ENCODE measurements at places on chromosomes 11 and 22.
A peak's percentile ranks its signal among the peaks of the same experiment; 100 is the strongest.

GRCh38 chr11:117382746-117383145, 55.1 kb downstream of the CEP164 start:
- DNase-seq = no peak

- DNase-seq = no peak
Observed at GRCh38 chr11:56783448-56784041, 35.0 kb upstream of the OR9G4 start.

DNA sequence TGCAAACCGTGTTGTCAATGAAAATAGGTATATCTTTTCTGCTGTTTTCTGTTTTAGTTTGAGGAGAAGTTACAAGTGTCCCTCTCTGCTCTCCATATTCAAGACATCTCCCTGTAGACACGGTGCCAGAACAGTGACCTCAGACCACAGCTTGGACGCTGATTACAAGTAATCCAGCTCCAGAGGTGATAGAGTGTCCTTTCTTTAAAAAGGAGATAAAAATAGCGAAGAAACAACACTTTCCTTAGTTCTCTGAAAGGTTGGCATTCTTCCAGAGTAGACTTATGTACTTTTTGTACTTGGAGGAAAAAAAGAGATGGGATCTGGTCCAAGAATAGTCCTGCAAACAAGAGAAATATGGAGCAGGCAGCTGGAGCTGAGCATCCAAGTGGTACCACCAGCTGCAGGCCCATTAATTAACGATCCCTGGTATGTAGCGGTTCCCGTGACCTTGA, 43.0 kb upstream of the WT1 start:
- no peak for DNase-seq

- DNase-seq = peak; percentile 4
Observed at GRCh38 chr11:108199446-108200321, 22.8 kb downstream of the NPAT start.

DNA sequence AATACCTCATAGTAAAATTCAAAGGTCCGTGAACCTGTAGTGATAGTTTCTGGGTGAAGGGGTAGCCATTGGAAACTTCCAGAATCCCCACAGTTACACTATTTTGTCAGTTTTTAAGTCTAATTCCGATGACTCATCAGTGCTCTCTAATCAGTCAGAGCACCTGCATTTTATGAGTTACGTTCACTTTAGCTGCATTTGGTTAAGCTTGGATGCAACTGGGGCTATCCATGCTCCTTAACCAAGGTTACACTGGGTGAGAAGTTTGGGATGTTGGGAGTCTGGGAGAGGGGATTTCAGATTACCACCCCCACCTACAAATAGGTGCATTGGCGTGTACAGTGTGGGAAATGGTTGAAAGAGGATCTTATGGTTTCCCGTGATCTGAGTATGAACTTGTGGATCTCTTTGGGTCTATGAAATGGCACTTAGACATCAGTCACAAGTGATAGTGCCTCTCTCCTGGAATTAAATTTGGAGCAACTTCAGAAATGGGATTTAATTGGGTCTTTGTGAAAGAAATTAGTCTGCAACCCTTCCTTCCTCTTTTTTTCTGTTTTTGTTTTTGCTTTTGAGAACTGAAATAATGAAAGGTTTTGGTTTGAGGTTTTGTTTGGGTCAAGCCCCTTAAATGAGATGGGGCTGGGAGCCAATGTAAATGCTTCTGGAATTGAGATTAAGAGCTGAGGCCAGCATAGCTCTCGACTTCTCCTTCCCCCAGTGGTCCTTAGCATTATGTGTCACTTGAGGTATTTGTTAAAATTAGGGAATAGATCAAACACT, 31.5 kb downstream of the EHF start:
- no peak for DNase-seq

DNA sequence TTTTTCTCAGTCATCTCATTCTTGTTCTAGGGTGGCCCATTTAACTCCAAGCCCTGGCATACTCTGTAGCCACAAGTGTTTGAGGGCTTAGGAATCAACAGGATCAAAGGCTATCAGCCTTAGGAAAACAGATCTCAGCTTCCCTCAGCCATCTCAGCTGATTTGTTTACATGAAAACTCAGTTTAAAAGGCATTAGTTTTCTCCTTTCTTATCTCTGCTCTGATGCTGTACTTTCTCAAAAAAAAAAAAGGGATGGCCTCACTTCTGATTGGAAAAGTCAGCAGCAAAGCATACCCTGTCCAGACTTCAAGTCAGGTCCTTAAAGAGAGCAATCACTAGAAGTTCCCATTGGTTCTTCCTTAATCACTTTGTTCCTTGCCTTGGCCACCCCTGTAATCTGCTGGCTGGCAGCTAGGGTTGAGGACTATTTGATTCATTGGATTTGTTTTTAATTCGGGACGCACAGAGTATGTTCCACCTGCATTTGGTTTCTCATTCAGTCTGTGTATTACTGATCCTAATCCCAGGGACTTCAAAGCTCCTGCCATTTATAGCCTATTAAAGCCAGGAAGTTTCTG, 102.8 kb downstream of the EXT2 start:
- DNase-seq = no peak

DNA sequence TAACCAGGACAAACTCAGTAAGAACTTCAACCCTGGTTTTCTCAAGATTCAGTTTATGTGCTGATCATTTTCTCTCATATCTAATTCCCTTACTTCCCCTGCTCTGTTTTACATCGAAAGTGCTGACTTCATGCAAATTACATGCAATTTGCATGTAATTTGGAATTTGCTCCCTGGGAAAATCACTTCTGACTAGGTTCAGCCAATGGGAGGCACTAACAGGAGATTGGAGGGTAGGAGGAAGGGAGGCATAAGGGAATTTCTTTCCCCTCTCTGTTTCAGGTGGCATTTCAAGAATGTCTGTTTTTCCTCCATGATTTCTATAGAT, 363.3 kb upstream of the CCDC90B start:
- DNase-seq = no peak

DNA sequence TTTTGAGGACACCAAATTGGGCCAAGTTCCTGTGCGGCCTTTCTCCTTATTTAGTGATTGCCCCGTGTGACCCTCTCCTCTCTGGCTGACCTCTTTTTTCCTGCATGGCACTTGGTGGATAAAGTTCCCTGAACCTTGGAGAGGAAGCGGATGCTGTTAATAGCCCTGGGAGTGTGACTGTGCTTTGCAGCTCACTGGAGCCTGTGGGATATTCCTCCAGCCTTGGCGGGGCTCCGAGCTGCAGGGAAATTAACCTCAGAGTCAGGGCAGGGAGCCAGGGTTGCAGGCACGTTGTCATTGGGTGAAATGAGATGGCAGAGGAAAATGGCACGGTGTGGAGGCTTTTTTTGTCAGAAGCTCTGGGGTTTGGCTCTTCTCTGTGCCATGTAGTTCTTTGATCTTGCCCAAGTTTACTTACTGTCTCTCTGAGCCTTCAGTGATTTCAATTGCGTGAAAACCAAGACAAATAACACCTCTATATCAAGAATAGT, 965 bp downstream of the OR9Q1 start:
- DNase-seq = no peak

DNA sequence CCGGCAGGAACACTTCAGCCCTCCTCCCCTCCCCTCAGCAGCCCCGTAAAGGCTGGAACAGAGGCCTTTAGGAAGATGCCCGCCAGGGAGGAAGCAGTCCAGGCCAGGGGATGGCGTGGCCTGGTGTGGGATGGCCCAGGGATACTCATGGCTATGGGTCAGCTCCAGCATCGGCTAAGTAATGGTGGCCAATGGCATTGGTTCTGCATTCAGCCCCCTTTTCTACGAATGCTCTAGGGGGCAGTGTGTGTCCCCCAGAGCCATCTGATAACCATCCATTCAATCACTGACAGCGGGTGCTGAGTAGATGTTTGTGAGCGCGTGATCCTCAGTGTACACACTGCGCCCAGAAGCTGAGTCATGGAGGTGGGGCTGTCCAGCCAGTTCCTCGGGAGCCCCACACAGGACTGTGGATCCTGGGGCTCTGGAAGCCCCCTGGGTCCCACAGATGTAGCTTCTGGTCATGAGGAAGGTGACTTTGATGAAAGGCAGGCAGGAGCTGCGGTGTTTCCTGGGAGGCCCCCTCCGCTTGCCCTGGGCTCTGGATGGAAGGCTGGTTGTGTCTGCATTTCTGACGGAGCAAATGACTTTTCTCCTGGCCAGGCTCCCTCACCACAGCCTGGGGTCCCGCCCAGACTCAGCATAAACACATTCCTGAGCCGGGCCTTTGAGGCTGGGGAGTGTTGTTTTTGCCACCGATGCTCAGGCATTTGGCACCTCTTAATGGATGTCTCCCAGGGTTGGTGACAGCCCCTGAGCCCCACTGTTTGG, 46.5 kb downstream of the FBLN1 start:
- no peak for DNase-seq

DNA sequence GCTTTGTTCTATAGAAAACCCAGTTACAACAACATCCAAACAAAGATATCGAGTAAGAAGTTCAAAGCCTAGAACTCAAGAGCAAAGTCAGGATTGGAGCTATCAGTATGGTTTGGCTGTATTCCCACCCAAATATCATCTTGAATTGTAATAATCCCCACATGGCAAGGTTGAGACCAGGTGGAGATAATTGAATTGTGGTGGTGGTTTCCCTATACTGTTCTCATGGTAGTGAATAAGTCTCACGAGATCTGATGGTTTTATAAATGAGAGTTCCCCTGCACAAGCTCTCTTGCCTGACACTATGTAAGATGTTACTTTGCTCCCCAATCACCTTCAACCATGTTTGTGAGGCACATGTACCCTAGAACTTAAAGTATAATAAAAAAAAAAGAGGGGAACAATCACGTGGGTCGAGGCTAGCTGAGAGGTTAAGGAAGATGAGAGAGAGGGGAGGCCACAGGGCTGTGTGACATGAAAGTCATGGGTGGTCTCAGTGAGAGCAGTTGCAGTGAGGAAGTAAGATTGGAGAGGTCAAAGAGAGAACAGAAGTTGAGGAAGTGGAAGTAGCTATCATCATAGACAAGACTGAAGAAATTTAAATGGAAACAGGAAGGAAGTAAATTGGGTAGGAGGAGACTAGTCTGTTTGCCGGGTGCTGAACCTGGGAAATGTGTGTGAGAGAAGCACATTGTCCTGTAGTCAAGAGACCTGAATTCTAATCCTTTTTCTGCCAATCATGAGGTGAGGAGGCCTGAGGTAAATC, 80.1 kb upstream of the CD44 start:
- no peak for DNase-seq

GRCh38 chr22:32682990-32683389, 118.5 kb upstream of the TIMP3 start:
- no peak for DNase-seq

DNA sequence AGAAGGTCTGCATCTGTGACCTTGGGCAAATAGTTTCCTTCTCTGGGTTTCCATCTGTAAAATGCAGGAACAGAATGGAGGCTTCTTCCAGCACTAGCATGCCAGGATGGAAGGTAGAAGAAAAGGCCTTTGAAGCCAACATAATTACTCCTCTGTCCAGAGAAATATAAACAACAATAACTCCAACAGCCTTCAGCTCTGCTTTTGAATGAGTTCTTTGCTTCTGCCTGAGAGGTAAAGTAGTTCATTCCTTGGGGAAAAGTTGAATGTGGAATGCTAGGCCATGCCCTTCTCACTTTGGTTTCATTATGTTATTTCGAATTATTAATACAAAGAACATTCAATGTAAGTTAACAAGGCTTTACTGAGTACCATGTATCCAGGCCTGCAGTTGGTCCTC, 61.2 kb upstream of the BLID start:
- DNase-seq = no peak

DNA sequence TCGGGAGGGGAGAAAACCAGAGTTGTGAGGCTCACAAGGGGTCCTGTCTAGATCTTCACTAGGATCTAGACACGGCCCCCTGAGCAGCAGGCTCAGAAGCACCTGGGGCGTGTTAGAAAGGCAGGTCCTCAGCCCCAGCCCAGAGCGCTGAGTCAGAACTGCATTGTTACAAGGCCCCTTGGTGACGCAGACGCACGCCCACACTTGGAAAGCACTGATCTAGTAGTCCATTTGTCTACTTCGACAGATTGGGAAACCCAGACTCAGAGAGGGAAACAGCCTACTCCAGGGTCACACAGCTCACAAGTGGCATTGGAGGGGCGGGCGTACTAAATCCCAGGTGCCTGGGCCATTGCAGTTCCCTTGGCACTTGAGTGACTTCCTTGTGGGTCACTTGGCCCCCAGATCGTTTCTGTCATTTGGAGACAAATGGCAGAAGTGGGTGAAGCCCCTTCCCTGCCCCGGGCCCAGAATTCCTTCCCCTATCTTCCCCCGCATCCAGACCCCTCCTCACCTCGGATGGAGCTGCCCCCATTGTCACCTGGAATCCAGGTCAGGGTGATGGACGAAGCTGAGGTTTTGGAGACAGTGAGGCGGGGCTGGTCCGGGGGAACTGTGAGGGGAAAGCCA, 110.8 kb downstream of the CEP164 start:
- no peak for DNase-seq

DNA sequence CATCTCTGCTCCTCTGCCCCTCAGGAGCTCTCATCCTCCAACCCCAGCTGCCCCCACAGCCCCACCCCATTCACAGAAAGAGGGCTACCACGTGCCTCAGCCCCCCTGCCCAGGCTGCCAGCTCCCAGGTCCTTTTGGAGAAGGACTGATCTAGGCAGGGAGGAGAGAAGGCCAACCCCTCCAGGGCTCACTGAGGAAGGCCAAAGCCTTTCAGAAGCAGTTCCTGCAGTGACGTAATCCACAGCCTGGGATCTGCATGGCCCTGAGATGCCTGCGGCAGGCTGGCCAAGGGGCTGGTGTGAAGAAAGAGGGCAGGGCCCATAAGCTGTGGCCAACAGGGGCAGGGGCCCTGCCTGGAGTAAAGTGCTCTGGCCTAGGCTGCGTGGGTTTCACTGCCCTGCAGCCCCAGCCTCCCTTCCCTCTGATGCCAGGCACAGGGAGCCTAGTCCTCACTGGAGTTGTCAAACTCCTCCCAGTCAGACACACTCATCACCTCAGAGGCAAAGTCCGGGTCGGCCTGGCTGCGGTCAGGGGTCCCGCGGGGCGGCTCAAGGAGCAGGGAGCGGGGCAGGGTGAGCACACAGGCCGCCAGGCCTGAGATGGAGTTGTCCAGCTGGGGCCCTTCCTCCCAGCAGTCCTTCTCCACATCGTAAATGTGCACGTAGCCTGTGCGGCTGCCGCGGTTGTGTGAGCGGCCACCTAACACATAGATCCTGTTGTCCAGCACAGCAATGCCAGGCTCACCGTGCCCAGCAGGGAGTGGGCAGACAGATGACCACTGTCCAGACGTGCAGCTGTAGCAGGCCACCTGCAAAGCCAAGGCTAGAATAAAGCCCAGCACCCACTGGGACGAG, 4.2 kb upstream of the SCARF2 start:
- no peak for DNase-seq

DNA sequence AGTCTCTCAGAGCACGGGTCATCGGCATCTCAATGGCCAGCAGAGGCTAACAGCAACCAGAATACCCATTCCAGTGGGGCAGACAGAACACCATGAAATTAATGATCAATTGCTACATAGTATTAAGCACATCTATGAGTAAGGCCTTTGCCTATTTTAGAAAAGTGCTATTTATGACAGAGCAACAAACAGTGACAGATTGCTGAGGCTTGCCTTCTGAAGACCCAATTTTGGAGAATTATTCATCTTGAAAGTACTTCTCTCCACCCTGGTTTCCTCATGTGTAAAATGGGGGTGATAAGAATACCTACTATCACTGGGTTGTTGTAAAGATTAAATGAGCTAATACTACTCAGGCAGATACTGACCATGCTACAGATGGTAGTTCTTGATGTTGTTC, 232.7 kb downstream of the TENM4 start:
- DNase-seq = no peak

- no peak for DNase-seq
Observed at GRCh38 chr11:15280393-15280792, 165.7 kb downstream of the INSC start.

Data from bone marrow (tissue), 2 donors.